A549 treated with Mapracorat at 1 μM for 4 hours (cell line): ENCODE measurements at places on chromosomes 2 and 18. TPM values are rescaled to one million over a fixed set of nuclear protein-coding genes. Genes with fewer than 3 reads are reported as not detected.

The SCYGR4 gene
- not detected in 5 replicates for total RNA-seq

The IL1RL1 gene
- 0.77 to 1.6 TPM (median 1.1 TPM) in 5 replicates for total RNA-seq

The G6PC2 gene
- total RNA-seq = not detected in 5 replicates

The ZC3H6 gene
- 0.24 to 0.69 TPM (median 0.44 TPM) in 5 replicates for total RNA-seq

The CDH7 gene
- total RNA-seq = 0.05 TPM in 1 of 5 replicates, not detected in the others

The ABCA12 gene
- 0.14 to 0.32 TPM (median 0.20 TPM) in 5 replicates for total RNA-seq

The SLC30A3 gene
- 2.1 to 4.0 TPM (median 3.3 TPM) in 5 replicates for total RNA-seq
